ENCODE measurements at places on chromosomes 4 and X. TPM values are rescaled to one million over a fixed set of nuclear protein-coding genes. Genes with fewer than 3 reads are reported as not detected.

DNA sequence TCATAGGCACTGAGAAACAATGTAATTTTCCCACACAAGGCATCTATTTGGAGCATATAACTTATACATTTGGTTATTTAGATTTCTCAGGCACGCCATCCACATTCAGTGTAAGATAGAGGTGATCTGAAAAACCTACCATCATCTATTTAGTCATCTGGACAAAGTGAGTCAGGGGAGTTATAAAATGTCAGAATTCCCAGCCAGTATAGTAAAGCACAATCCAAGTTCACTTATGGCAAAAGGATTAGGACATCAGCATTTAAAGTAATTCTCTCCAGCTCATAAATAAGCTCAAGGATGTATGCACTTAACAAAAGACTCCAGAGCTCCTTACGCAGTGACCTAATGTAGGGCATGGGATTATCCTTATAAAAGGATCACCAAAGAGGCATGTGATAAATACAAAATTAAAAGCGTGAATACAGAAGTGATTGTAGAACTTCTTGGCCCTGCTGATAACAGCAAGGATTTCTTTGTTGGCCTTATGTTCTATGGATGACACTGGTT lies 65.3 kb upstream of the DCLK2 start:
- no peaks in the 10 kb centered on the region for H3K4me1 ChIP-seq
- no peak for DNase-seq
- no peaks in the 10 kb centered on the region for H3K36me3 ChIP-seq
- no peak overlapping the region for H3K27ac ChIP-seq

DNA sequence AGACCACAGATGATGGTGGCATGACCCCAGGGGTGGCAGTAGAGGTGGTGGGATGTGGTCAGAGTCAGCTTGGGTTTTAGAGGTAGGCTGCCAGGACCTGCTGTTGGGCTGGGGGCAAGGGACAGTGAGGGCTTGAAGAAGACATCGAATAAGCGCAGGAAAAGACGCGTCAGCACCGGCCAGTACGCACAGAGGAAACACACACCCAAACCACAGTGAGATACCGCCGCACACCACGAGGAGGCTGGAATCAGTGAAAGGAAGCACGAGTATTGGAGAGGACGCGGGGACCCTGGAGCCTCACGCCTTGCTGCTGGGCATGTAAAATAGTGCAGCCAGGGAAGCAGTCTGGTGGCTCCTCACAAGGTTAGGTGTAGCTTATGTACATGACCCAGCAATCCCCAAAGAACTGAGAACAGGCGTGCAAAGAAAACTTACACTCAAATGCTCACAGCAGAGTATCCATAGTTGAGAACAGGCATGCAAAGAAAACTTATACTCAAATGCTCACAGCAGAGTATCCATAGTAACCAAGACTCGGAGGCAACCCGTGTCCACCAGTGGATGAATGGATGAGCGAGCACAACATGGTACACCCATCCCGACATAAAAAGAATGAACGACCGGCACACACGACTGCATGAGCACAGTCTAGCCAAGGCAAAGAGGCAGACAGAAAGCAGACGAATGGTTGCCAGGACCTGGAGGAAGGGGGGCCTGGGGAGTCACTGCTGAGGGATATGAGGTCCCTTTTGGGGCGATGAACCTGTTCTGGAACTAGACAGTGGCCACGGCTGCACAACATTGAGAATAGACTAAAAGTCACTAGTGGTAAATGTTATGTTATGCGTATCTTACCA lies 13.3 kb downstream of the PDZD4 start:
- H3K4me3 ChIP-seq = no peak overlapping the region
- H3K27ac ChIP-seq = no peak overlapping the region
- no peaks in the 10 kb centered on the region for H3K36me3 ChIP-seq

DNA sequence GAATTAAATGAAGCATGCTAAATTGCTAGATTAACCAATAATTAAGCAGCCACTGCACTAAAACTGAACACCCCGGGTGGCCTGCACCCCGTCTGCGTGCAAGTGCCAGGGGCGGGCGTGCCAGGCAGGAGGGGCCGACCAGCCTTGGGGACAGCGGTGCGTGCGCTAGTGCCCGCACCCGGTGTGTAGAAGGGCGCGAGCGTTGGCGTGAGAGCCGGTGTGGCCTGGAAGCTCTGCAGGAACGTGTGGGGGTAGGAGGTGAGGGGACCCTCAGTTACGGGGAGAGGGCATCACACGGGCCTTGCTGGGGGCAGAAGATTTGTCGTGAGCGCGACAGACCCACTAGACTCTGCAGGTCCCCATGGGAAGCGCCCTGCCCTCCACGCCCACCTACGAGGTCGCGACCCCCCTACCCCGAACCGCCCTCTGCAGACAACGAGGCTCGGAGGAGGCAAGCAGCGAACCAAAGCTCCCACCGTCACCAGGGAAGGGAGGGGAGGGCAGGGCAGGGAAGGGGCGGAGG lies 105.8 kb downstream of the FAM53A start:
- H3K4me1 ChIP-seq = no peaks in the 10 kb centered on the region
- no peaks in the 10 kb centered on the region for H3K36me3 ChIP-seq
- H3K27ac ChIP-seq = no peak overlapping the region
- peak overlapping the region; percentile 28 for H3K4me3 ChIP-seq
- H3K27me3 ChIP-seq = peaks cover 4% of the 10 kb centered on the region
- no peak for DNase-seq

- no peaks in the 10 kb centered on the region for H3K36me3 ChIP-seq
- DNase-seq = no peak
- H3K4me1 ChIP-seq = no peaks in the 10 kb centered on the region
- no peaks in the 10 kb centered on the region for H3K27me3 ChIP-seq
- H3K4me3 ChIP-seq = no peak overlapping the region
Measured at GRCh38 chr4:57865264-57865663, 755.1 kb upstream of the IGFBP7 start.

GRCh38 chr4:41679991-41680390 lies 68.5 kb downstream of the PHOX2B start:
- DNase-seq = no peak
- no peak overlapping the region for H3K4me3 ChIP-seq
- no peak overlapping the region for H3K27ac ChIP-seq
- no peaks in the 10 kb centered on the region for H3K36me3 ChIP-seq

The CTAG2 gene
- not detected for total RNA-seq

- no peak for DNase-seq
- no peaks in the 10 kb centered on the region for H3K4me1 ChIP-seq
- H3K27me3 ChIP-seq = no peaks in the 10 kb centered on the region
- no peak overlapping the region for H3K4me3 ChIP-seq
- H3K27ac ChIP-seq = no peak overlapping the region
Measured at GRCh38 chrX:7184816-7185215, 36.9 kb upstream of the PUDP start.

GRCh38 chr4:36081185-36081584 lies 163.1 kb downstream of the ARAP2 start:
- H3K36me3 ChIP-seq = no peaks in the 10 kb centered on the region
- no peaks in the 10 kb centered on the region for H3K4me1 ChIP-seq
- no peak overlapping the region for H3K4me3 ChIP-seq
- H3K27ac ChIP-seq = no peak overlapping the region
- no peaks in the 10 kb centered on the region for H3K27me3 ChIP-seq

DNA sequence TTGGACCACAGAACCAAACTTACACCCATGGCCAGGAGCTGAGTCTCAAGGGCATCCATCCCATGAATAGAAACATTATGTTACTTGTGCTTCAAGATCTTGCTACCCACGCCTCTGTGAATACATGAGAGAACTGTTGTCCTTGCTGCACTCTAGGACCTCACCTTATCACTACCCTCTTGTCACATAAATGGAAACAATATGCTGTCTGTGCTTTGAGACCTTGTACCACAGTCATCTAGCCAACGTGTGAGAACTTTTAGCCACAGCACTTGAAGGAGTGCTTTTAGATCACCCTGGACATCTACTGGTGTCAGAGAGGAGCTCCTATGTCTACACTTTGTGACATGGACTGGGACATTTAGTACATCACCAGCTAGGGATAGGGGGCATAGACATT lies 30.7 kb upstream of the HUWE1 start:
- peaks cover 5% of the 10 kb centered on the region for H3K4me1 ChIP-seq
- H3K27me3 ChIP-seq = no peaks in the 10 kb centered on the region
- DNase-seq = no peak
- no peak overlapping the region for H3K4me3 ChIP-seq

DNA sequence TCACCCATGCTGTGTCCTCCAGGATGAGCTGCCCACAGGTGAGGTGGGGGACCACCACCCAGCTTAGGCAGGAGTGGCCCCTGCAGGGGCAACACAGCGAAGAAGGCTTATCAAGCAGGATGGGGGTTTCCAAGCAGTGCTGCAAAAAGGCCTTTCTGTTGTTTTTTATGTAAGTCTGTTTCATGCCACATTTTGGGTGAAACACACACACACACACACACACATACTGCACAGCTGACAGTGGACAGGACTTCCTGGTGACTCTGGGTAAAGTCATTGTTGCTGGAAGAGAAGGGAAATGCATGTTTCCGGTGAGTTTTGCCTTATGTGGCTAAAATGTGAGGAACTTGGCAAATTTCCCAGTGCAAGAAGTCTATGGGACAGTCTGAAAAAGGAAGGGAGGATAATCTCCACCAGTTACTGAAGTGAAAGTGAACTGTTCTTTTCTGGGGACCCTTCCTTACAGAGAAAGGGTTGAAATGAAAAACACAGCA lies 119.2 kb downstream of the IRF2 start:
- H3K36me3 ChIP-seq = no peaks in the 10 kb centered on the region
- DNase-seq = peak; percentile 91
- H3K4me1 ChIP-seq = peaks cover 5% of the 10 kb centered on the region
- no peak overlapping the region for H3K4me3 ChIP-seq
- H3K27me3 ChIP-seq = no peaks in the 10 kb centered on the region

DNA sequence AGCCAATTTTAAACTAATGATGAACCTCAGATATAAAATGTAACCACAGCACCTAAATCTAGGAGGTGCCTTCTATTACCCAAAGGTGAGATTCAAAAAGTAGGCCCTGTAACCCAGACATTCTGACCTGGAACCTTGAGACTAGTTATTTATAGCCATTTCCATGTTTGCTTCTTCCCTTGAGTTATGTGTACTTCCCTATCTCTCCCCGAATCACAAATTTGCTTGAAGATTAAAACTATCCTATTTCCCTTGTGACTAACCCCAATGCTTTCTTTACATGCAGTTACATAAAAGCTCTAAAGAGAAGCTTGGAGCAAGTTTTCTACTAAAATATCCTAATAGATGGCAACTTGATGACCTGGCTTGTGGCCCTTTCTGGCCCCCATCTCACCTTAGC lies 32.6 kb upstream of the S100G start:
- H3K4me3 ChIP-seq = no peak overlapping the region
- H3K27me3 ChIP-seq = no peaks in the 10 kb centered on the region
- H3K36me3 ChIP-seq = no peaks in the 10 kb centered on the region
- no peak for DNase-seq
- no peak overlapping the region for H3K27ac ChIP-seq
- H3K4me1 ChIP-seq = no peaks in the 10 kb centered on the region

- H3K27me3 ChIP-seq = no peaks in the 10 kb centered on the region
- H3K27ac ChIP-seq = no peak overlapping the region
- DNase-seq = no peak
- H3K36me3 ChIP-seq = no peaks in the 10 kb centered on the region
- no peak overlapping the region for H3K4me3 ChIP-seq
Measured at GRCh38 chrX:67610282-67610681, 66.5 kb downstream of the AR start.

DNA sequence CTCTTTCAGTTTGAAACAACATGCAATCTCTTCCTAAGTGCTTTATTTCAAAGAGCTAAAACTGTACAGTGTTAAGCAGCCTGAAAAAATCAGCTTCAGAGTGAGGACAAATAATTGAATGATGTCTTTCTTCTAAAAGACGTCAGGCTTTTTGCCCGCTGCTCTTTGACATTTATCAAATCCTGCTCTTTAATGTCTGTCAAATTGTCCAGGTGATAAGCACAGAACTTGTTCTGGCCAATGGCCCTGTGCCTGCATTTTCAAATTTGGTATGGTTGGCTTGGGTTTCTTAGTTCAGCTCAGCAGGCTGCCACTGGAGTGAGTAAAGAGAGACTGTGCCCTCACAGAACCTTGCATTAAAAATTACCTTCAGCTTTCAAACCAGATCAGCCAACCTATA lies 712.9 kb upstream of the LCORL start:
- H3K27ac ChIP-seq = no peak overlapping the region
- no peaks in the 10 kb centered on the region for H3K27me3 ChIP-seq
- no peak for DNase-seq
- H3K4me1 ChIP-seq = no peaks in the 10 kb centered on the region
- H3K36me3 ChIP-seq = no peaks in the 10 kb centered on the region

The LRCH2 gene
- total RNA-seq = 12.8 TPM

The HSD17B13 gene
- under 0.01 TPM for total RNA-seq

The TNIP3 gene
- total RNA-seq = 0.50 TPM

The FAM114A1 gene
- 270 TPM for total RNA-seq

The TMEM150C gene
- total RNA-seq = 1.2 TPM

The FAM47A gene
- not detected for total RNA-seq

The ARL9 gene
- total RNA-seq = 0.83 TPM

The TRPC5OS gene
- not detected for total RNA-seq
